ENCODE measurements at places on chromosomes 11 and 22.
A peak's percentile ranks its signal among the peaks of the same experiment; 100 is the strongest.

DNA sequence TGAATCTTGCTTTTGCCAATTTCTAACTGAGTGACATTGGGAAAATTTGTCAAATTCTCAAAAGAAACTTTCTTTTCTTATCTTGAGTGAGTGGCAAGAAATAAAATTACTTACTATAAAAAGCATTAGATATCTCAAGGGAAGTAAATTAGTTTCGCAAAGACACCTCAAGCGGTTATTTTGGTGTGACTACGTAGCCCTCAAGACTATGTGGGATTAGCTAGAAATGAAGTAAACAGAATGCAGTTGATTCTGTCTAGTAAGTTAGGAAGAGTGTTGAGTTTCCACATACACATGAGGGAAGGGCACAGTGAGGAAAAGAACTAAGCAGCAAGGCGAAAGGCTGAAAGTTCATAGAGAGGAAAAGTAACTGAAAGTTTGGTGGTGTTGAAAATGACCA, 28.3 kb upstream of the MS4A6A start:
- DNase-seq, result no peak

- no peak for DNase-seq
Observed at GRCh38 chr11:36411202-36411640, 98.9 kb downstream of the TRAF6 start.

GRCh38 chr22:49116486-49117120, 711.1 kb downstream of the BRD1 start:
- no peak for DNase-seq

DNA sequence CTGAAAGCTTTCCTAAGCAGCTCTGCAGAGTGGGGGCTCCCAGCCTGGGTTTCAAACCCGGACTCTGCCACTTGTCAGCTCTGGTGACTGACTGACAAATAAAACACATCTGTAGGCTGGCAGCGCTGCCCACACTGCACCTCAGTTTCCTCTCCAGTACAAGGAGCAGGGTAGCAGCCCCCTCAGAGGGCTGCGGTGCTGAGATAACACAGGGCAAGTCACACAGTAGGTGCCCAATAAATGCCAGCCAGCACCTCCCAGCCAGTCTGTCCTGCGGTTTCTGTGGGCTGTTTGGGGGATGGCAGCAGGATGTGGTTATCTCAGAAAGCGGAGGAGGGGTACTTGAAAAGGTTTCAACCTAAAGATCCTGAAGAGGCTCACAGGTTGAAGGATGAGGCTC, 1.5 kb downstream of the SYT12 start:
- no peak for DNase-seq

DNA sequence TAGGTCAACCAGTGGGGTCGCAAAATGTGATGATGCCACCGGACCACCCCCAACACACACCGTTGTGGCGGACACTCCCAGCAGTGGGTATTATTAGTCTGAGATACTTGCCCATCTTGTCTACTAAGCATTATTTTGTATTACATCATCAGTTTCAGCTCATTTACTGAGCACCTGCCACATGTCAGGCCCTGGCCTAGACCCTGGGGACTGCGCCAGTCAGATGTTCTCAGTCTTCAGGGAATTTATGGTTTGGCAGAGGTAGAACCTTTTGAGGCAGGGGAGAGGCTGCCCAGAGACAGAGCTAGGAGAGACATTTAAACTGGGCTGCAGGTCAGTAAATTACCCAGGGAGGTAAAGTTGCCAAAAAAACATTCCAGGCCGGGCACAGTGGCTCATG, 43.1 kb upstream of the GCAT start:
- DNase-seq, result no peak

DNA sequence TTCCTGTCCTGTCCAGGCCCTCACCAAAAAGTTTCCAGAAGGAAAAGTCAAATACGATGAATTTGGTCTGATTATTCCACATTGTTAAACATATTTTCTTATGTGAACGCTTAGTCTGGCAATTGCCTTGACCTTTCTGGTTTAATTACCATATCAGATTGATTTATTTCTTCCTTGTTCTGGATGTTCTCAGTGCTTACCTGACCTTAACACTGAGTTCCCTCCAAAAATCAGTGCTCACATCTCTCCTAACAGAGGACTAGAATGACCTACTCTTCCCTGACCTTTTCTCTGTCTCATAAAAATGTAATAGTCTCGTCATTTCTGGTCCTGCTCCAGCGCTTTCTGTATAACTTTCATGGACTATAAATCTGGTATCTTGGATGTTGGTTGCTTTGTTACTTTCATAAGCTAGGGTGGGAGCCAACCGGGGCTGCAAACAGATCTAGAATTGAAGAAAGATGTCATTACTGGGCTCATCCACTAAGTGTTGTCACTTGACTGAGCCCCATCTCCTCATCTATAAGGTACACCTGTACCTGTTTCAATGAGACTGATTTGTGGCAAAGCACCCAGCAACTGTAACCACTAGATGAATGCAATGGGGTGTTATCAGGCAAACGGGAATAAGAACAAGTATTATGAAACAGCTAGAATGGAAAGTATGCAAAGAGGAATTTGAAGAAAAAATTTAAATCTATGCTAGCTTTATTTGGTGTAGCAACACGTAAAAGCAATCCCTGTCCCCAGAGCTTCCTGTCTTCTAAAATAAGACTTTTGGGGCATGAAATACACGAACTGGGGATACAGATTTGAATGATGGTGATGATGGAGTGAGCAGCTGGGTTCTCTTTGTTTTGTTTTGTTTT, 2.4 kb downstream of the FADS2 start:
- DNase-seq, result peak; percentile 42

DNA sequence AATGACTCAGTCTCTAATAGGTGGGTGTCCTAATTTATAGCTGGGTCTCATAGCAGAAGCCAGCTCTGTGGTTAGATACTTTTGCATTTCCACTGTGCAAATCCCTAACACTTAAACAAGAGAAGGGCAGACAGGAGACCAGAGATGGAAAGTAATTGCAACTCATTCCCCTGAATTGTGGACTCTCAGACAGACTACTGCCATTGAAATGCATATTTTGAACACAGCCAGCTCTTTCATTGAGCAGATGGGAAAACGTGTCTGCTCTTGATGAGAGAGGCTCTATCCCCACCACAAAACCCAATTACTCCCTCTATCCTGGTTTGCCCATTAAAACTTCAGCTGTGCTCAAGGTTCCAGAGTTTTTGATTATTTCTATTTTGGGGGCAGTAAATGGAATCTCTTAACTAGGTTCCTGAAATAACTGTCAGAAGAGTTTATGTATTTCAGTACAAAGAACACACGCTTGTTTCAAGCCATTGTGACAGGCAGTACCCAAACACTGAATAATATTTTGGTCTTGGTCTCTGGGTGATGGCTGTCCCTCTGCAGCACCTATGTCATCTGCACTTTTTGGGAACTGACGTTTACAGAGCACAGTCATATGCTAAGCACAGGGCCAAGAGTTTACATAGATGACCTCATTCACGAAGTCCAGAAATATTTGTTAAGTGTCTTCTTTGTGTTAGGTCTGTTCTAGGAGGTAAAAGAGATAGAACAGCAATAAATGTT, 41.7 kb downstream of the FAM227A start:
- no peak for DNase-seq

DNA sequence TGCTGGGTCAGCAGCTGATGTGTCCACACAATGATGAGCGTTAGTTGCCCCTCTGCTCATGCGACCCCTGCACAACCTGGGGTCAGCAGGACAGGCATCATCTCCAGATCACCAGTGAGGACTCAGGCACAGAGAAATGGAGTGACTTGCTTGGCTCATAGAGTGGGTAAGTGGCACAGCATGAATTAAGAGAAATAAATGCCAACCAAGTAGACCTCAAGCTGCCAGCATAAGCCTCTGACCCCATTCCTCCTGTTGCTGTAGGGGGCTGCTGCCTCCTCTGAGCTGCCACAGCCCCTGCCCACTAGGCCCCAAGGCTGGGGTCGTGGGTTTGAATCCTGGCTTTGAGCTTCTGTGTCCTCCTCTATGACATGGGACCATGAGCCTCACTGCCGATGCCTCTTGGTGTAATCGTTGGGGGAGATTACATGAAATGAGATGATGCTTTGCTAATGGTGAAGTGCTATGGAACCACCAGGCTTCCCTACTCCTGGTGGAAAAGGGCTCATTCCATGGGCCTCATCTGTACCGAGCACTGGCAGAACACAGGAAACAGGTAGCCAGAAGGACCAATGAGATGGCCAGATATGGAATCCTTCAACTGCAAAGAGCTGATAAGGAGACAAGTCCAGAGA, 33.6 kb downstream of the LRRC32 start:
- DNase-seq, result no peak

GRCh38 chr11:94673951-94674491, 94.1 kb upstream of the AMOTL1 start:
- no peak for DNase-seq

DNA sequence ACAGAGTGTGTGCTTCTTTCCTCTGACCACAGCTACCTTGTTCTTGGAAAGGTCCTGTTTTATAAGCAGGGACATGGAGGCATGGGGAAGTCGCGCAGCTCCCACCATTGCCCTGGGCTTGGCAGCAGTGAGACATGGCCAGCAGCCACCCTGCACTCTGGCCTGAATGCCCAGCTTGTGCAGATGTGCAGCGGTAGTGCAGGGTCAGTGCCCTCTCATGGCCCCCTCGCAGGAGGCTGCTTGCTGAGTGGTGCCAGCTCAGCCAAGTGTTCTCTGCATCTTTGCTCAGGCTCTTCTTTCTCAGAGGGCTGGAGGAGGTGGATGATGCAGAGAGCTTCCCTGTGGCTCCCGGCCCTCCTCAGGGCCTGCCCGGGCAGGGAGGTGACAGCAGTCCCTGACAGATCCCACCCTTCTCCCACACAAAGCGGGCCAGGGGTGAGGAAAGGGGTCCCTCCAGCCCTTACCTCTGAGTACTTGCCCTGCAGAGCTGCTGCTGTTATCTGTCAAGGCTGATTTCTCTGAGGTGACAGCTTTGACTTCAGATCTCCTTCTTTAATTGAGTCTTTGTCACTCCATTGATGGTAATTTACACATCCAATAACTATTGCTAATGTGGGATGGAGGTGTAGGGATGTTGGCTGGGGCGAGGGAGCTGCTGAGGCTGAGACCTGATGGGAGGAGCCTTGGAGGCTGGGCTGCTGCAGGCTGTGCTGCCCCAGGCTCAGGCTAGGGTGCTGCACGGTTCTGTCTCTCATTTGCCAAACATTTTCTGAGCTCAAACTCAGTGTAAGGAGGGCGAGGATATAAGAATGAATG, 47.4 kb upstream of the B3GAT1 start:
- DNase-seq, result no peak

DNA sequence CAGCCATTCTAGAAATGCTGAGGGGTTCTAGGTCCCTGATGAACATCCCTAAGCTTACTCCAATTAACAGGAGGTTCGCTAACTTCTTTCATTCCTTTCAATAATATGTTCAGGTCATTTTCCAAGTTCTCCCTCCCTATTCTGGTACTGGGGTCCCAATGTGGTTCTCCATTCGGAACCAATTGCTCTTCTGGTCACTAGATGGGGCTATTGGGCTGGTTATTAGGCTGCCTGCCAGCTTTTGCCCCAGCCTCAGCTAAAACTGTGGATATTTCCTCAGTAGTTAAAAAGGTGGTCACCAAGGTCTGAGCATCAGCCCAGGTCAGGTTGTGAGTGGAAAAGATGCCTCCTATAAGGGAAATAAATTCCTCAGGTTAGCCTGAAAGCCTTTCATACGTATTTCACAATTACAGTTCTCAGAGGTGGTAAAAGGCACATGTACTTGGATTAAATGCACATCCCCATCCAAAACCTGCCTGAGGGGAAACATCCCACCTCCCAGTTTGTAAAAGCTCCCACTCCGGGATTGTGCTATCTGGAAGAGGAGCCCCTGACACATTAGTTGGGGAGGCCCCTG, 161.1 kb upstream of the CCDC179 start:
- peak; percentile 55 for DNase-seq

DNA sequence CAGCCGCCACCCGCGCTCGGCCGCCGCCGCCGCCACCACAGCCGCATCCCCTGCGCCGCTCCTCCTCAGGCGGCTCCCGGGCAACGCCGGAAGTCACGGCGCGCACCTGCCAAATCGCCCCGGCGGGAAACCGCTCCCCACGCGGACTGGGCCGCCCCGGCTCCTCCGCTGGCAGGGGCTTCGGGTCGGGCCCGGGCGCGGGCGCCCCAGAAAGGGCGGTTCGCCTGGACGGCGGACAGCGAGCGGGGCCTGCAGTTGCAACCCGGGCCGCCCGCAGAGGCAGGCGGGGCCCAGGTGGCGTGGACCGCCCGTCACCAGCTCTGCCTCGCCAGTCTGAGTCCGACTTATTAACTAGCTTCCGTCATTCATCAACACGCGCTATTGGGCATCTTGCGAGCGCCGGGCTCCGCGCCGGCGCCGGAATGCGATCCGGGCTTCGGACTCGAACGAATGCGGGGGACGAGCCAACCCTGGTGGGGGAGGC, at the start of gene HIRA:
TSS of gene HIRA (minus strand) at position 85 of the 484 bp plus-strand sequence. CDS start 257 bp downstream, outside the sequence.
- peak; percentile 78 for DNase-seq

- DNase-seq, result no peak
Observed at GRCh38 chr22:37808294-37808657, 542 bp downstream of the GCAT start.

DNA sequence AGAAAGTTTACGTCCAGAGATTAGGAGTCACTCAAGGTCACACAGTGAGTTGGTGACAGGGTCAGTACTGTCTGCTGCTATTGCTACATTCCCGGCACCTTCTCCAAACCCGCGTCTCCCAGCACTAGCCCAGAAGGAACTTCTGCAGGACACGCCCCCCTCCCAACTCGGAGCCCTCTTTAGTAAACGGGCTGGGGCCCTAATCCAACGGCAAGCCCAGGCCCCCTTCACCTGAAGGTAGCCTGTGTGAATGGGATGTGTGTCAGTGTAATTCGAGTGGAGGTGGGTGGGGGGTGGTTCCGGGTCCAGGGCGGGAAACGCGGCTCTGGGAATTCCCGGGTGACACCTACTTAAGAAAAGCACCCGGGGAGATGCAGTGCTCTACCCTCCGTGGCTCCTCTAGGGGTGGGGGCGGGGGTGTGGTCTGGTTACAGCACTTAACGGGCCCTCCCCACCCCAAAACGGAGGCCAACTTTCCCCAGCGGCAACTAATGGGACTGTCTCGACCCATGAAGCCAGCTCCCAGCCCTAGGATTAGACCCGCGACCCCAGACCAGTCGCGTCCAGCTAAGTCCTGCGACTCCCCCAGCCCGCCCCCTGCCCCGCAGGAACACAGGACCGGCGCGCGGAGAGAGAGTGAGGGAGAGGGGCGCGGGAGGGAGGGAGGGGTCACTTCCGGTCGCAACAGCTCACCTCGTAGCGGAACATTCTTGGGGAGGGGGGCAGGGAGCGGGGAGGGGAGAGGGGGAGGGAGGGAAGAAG, 468 bp downstream of the PATL1 start:
- peak; percentile 50 for DNase-seq

- no peak for DNase-seq
Observed at GRCh38 chr11:134657631-134658030, 245.6 kb upstream of the B3GAT1 start.

- DNase-seq, result no peak
Observed at GRCh38 chr11:65851811-65852507, 6.0 kb downstream of the CFL1 start.

DNA sequence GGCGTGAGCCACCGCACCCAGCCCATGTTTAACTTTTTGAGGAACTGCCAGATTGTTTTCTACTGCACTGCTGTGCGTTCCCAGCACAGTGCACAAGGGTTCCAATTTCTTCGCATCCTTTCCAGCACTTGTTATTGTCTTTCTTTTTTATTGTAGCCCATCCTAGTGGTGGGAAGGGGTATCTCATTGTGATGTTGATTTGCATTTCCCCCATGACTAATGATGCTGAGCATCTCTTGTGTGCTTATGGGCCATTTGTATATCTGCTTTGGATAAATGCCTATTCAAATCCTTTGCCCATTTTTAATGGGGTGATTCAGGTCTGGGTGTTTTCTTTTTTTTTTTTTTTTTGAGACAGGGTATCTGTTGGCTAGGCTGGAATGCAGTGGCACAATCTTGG, 36.6 kb upstream of the SYT7 start:
- DNase-seq, result no peak

- no peak for DNase-seq
Observed at GRCh38 chr22:28348613-28349609, 330.7 kb downstream of the TTC28 start.
